Suppressor macrophage treated with lipopolysaccharide for 1 hour (primary cell): ENCODE measurements at places on chromosomes 7 and 10.
A peak's percentile ranks its signal among the peaks of the same experiment; 100 is the strongest.

GRCh38 chr10:80518143-80518806 is 19.4 kb upstream of the SH2D4B start:
- DNase-seq, result no peak

DNA sequence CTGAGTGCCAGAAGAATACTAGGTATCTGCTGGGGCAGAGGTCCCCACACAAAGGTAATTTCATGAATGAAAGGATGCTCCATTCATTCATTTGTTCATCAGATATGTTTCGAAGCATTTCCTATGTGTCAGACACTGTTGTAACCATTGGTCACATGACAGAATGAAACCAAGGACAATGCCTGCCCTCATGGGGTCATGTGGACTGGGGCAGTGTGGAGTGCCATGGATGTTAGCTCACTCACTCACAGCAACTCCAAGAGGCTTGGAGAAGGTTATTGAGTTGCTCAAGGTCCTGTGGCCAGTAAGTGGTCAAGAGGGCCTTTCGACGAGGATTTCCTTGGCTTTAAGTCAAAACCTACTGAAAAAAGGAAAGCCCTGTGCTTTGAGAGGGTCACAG is 223.5 kb downstream of the ARHGAP12 start:
- peak; percentile 28 for DNase-seq

DNA sequence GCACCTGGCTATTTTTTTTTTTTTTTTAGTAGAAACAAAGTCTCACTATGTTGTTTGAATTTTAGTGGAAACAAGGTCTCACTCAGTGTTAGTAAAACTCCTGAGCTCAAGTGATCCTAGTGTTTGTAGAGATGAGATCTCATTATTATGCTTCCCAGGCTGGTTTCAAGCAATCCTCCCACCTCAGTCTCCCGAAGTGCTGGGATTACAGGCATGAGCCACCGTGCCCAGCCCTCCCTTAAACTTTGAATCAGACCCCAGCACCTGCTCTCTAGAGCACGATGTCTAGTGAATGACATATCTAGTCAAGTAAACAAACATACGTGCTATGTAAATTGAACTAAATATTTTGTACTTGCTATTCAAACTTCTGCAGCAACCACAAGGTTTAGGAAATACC is 105.6 kb upstream of the MYO3A start:
- DNase-seq, result no peak

- no peak for DNase-seq
These were observed 40.5 kb downstream of the PPP1R3C start for GRCh38 chr10:91592266-91592975.

GRCh38 chr10:26697922-26698608 is 564 bp downstream of the PDSS1 start:
- no peak for DNase-seq

- DNase-seq, result no peak
These were observed 102.5 kb downstream of the APBB1IP start for GRCh38 chr10:26540601-26541000.

DNA sequence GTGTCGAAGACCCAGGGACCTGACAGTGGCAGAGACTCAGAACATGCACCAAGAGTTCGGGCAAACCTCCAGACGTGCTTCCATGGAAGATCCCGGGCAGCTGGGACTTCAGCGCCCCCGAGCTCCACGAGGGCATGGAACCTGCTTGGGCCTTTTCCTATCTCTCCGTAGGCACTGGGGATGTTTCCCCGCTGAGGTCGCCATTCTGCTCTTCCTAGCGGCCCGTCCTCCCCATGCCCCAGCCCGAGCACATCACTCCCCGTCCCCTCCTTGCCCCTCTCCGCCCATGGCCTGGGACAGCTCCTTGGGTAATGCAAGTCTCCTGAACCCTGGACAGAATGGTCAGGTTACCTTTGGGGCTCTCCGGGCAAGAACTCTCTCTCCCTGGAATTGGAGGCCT is 32.3 kb upstream of the SHH start:
- DNase-seq, result no peak

DNA sequence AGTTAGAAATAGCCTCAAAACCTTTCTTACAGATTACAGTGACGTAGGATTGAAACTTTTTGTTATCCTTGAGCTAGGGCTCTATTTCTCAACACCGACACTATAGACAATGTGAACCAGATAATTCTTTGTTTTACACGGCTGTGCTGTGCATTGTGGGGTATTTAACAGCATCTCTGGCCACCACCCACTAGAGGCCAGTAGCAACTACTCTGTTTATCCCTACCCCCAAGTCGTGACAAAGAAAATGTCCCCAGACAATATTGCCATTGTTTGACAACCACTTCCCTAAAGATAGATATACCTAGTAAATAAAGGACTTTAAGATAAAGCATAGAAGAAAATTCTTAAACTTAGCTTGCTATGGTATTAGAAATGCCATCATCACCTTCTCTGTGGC is 359.6 kb downstream of the ARL4A start:
- no peak for DNase-seq

DNA sequence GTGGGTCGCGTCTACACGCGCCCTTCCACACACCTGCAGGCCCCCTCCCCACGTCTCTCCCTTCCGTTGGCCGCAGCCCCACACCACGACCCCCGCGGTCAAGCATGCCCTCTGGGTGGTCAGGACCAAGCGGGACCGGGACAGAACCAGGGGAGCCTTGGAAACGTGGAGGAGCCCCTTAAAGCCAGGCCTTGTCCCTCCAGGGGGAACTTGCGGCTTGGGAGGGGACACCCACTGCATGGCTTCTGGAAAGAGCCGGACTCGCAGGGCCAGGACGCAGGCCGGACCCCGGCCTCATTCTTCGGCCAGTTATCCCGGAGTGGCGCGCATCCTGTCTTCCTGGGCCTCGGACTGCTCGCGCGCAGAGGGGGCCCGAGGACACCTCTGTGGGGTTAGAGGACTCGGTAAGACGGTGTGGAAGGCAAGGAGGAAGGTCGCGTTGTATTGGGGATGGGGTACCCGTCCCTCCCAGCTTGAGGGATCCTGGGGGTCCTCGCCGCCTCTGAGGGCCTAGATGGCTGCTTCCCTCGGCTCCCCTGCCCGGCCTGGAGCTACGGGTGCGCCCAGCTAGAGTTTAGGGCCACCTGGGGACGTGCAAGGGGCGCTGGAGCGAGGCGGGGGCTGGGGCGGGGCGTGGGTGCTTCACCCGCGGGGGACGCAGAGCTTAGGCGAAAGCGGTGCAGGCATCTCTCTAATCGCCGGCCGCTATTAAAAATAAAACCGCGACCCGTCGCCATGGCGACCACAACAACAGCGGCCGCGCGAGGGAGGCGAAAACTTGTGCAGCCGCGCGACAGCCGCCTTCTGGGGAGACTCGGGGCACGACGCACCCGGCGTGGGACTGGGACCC is 1.8 kb upstream of the PDGFA start:
- DNase-seq, result peak; percentile 26

DNA sequence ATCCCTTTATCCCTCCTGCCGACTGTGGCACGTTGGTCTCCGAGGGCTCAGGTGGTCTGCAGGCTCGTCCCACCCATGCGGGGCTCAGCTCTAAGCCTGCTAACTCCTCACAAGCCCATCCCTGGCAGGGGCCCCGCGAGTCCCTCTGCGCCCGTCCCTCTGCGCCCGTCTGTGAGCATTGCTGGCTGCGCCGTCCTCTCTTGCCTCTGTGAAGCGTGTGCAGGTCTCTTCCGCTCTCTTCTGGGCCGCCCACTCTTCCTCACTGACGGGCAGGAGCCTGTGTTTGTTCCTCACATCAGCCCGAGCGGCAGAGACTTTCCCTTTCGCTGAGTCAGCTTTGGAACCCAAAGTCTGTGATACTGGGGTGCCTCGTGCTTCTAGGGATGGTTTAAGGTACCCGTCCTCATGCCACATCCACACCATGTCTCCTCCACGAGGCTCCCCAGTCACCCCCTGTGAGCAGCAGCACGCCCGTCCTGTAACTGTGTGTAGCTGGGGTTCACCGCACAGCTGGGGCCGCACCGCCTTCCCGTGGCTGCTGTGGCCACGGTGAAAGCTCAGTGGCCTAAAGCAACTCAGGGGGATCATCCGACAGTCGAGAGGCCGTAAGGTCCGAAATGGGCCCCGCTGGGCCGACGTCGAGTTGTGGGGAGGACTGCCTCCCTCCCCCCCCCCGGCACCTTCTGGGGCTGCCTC is 35.5 kb downstream of the ADGRA1 start:
- DNase-seq, result peak; percentile 31

GRCh38 chr7:4168541-4168940 is 513.6 kb upstream of the FOXK1 start:
- DNase-seq, result no peak

GRCh38 chr10:130968964-130969363 is 342.6 kb downstream of the TCERG1L start:
- DNase-seq, result no peak

DNA sequence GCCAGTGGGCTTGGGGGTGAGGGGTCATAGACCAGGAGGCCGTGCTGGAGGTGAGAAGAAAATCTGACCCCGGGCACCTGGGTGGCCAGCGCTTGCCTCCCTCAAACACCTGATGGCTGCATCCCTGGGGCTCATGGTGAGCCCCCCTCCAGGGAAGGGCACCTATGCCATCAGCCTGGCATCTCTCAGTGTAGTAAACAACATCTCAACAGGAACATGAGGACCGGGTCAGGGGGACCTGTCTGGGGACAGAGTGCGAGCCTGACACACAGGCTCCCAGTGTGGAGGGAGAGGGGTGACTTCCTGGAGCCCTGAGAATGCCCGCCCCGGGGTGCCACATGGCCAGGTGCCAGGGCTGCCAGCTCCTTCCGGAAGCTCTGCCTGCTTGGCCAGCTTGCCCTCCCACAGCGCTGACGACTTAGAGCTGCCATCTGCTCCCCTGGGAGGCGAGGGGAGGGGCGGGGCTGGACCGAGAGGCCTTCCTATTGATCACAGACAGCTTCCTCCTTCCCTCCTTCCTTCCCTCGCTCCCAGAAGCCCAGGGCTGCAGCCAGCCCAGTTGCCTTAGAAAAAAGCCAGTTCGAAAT is 12.3 kb downstream of the STX1A start:
- peak; percentile 52 for DNase-seq

GRCh38 chr7:131654668-131655326 is 98.4 kb upstream of the PODXL start:
- peak; percentile 93 for DNase-seq

GRCh38 chr7:139666501-139666900 is 111.3 kb downstream of the HIPK2 start:
- no peak for DNase-seq

GRCh38 chr7:11831156-11831735 is 752 bp downstream of the THSD7A start:
- DNase-seq, result no peak
